Stimulated activated CD4-positive, alpha-beta T cell treated with anti-CD3 and anti-CD28 coated beads, TNF-alpha, amount 100 ng/mL, for 24 hours (primary cell): ENCODE measurements at places on chromosomes 12 and 14.
A peak's percentile ranks its signal among the peaks of the same experiment; 100 is the strongest.

- no peak for DNase-seq
These were observed 7.9 kb downstream of the GABARAPL1 start for GRCh38 chr12:10220398-10221077.

GRCh38 chr12:75047885-75048525, 161.6 kb downstream of the KCNC2 start:
- DNase-seq: no peak

- DNase-seq: no peak
These were observed 102.8 kb upstream of the FGD4 start for GRCh38 chr12:32296567-32296966.

GRCh38 chr14:23418021-23418420, 9.9 kb upstream of the MYH6 start:
- DNase-seq: no peak

DNA sequence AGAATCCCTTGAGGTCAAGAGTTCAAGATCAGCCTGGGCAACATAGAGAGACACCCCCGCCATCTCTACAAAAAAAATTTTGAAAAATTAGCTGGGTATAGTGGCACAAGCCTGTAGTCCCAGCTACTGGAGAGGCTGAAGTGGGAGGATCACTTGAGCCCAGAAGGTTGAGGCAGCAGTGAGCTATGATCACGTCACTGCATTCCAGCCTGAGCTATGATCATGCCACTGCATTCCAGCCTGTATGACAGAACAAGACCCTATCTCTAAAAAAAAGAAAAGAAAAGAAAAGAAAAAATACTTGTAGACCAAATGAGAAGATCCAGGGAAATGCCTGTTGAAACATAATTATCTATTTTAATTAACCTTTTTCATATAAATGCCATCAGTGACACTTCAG, 93.8 kb upstream of the MDM1 start:
- DNase-seq: no peak

- no peak for DNase-seq
These were observed 12.8 kb upstream of the NRDE2 start for GRCh38 chr14:90344331-90345238.

- no peak for DNase-seq
These were observed 75.0 kb downstream of the HMGA2 start for GRCh38 chr12:65899241-65899640.

DNA sequence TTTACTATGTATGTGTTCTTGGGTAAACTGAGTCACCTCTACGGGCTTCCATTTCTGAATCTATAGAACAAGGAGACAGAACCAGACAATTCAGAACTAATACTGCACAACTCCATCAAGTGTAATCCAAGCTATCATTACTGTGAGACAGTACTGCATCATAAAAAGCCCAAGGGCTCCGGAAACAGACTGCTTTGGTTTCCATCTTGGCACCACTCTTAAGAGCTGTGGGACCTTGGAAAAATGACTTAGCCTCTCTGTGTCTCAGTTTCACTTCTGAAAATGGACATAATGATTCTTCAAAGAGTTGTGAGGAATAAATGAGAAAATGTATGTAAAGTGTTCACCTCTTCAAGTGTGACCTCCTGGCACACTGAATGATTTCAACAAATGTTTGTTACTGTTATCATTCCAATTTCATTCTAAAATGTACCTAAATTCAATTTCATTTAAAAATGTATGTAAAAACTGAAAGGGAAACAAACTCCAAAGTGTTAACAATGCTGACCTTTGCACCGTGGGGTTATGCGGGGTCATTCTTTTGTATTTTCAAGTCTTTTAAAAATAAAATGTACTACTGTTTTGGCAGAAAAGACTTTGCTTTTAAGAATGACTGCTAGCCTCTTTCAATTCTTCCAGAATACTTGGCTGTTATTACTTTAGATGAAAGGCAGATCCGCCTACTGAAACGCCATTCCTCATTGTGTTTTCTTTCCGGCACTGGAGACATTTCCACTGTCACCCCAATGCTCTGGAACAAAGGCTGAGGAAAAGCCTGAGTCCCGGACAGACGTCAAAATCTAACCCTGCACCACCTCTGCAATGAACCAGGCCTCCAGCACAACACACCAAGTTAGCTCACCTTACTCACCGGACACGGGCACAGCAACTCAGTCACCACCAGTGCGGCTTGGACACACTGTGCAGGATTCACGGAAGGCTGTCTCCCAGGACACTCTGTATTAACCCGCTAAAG, 62.8 kb downstream of the TMCC3 start:
- DNase-seq: no peak

DNA sequence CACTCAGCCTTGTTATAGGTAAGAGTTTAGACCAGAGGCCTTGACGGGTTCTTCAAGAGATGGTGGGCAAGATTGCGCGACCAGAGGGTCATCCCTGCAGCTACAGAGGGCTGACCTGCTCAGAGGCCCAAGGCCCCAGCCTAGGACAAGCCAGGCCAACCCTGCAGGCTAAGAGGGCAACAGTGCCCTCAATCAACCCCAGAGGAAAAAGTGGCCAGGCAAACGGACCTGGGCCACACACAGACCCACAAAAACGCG, 1.3 kb downstream of the SSH1 start:
- DNase-seq: no peak

DNA sequence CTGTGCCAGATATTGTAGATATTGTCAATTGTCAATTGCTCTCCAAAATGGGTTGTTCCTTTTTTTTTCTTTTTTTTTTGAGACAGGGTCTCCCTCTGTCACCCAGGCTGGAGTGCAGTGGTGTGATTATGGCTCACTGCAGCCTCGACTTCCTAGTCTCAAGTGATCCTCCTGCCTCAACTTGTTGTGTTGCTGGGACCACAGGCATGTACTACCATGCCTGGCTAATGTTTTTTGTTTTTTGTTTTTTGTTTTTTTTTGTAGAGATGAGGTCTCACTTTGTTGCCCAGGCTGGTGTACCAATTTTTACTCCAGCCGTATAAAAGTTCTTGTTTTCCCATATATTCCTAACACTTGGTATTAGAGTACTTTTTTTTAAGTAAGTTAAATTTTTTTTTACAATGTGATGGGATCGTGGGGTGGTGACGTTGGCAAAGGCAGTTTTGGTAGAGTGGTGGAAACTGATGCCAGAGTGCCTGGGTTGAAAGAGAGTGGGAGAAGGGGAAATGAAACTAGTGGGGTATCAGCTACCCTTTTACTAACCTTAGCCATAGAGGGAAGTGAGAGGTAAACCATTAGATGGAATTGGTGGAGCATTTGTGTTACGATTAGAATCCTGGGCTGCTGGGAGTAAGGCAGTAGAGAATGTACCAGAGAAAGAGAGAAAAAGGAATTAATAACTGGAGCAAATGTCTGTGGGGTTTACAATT, 33.0 kb upstream of the CFAP54 start:
- no peak for DNase-seq

DNA sequence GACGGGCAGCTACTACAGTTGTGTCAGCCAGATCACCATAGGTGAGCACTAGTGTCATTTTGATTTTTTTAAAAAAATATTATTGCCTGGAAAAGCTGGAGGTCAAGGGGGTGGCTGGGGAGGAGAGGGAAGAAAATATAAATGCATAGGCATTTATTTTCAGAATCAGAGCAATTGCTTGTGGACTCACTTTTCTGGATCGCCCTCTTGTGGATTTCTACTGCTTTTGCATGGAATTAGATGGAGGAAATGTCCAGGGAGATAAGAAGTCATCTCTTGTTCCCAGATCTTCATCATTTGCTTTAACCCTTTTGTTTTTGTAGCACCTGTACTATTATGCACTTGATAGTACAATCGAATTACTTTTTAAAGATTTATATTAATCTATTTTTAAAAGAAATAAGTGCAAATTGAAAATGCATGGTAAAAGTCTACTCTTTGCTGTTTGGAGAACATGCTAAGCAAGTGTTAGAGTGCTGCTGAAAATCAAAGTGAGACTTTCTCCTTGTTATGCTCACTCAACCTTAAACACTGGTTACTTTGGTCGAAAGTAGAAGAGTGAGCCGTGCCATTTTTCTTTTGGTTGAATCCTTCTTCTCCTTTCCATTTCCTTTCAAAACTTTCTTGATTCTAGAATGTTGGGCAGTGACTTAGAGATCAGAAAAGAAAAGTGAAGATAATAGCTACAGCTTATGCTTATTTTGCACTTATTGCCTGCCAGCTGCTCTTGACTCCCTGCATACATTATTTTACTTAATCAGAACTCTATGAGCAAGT, 60.6 kb upstream of the ANO4 start:
- DNase-seq: no peak

DNA sequence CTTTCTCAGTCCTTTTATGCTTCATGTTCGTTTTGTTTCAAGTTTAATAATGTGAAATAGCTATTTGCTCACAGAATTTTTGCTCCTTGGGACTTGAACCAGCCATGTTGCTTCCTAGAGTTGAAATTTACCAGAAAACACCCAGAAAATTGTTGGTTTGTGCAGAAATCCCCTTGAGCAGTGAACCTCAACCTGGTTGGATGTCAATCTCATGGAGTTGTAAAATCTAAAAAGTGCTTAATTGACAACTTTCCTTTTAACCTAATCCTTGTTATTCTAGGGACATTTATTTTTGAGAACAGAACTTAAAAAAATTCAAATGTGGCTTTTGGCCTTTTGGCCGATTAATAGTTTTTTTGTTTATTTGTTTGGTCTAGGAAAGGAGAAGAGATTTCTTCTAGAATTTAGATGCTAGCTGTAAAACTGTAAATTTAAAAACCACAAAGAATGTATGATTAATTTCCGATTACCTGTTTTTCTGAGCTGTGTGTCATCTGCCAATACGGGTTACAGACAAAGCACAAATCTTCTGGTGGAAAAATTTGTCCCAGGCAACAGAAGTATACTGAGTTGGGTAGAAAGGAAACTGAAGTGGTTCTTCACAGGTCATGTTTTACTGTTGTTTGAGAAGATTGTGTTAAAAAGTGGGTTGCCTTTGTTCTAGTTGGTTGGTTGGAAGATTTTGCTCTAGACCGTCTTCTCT, 154.4 kb downstream of the FUT8 start:
- no peak for DNase-seq

GRCh38 chr12:96769400-96769799, 137.7 kb upstream of the NEDD1 start:
- DNase-seq: no peak

DNA sequence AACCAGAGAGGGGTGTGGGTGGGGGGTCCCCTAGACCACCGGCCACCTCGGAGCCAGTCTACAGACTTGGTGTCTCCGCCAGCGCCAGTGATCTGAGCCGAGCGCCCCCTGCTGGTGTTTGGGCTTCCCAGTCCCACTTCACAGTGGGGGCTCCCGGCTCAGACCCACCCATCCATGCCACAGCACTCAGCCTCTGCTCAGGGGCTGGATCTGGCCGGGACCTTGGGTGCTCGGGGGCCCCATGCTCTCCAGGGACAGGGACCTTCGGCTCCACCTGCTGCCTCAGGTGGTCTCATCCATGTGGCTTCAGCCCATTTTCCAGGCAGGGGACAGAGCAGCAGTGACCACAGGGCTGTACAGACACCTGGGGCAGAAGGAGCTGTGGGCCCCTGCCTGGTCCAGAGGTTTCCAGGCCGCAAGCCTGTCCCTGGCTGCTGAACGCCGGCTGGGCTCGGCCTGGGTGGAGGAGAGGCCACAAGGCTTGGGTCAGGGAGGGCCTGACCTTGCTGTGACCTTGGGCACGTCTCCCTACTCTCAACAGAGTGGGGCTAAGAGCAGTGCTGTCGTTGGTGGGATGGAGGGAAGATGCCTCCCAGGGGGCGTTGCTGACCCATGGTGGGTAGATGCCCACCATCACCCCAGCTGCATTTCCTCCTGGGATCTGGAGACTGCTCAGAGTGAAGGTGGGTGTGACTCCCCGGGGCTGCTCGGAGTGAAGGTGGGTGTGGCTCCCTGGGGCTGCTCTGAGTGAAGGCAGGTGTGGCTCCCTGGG, 86.3 kb downstream of the KIF26A start:
- peak; percentile 53 for DNase-seq

GRCh38 chr12:81381951-81382350, 304.1 kb downstream of the ACSS3 start:
- DNase-seq: no peak

DNA sequence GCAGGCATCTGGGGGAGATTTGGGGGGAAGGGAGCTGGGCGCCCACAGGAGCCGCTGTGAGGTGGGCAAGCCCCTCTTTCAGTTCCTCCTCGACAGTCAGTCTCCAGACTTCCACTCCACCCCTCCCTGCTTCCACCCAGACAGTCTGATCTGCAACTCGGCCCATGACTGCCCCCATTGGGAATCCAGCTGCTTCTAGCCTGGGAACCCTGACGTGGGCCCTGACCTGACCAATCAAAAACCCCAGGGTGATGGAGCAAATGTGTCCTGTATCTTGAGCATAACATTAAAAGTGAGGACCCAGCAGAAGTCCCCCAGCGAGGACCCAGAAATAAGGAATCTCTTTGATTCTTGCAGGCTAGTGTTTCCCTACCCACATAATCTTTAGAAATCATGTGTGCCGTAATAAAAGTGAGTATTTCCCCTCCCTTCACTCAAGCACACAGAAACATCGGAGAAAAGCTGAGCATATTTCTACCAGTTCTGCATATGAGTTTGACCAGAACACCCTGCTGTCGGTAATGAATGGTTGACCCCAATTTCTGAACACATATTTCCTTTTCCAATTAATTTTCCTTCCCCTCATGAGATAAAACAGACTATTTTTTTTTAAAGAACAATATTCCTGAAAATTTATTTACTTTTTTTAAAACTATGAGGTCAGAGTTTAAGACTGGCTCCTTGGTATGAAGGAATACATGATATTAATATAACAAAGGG, 6.4 kb downstream of the SSH1 start:
- DNase-seq: no peak

GRCh38 chr14:28975084-28975483, 208.5 kb downstream of the FOXG1 start:
- DNase-seq: no peak
